NCI-H1694 treated with DMSO at 0.1 percent for 48 hours (cell line): ENCODE measurements at places on chromosomes 4 and X.
A peak's percentile ranks its signal among the peaks of the same experiment; 100 is the strongest.

DNA sequence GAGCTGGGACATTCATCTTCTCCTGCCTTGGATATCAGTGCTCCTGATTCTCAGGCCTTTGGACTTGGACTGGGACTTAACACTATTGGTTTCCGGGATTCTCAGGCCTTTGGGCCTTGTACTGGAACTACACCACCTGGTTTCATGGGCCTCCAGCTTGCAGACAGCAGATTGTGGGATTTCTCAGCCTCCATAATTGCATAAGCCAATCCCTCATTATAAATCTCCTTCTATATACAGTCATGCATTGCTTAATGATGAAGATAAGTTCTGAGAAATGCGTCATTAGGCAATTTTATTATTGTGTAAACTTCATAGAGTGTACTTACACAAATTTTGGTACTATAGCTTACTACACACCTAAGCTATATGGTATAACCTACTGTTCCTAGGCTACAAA, 8.9 kb upstream of the CCNG2 start:
- DNase-seq: no peak

GRCh38 chrX:431056-431455, 44.3 kb upstream of the PPP2R3B start:
- no peak for DNase-seq

GRCh38 chrX:1094566-1095333, 117.7 kb downstream of the CRLF2 start:
- no peak for DNase-seq

DNA sequence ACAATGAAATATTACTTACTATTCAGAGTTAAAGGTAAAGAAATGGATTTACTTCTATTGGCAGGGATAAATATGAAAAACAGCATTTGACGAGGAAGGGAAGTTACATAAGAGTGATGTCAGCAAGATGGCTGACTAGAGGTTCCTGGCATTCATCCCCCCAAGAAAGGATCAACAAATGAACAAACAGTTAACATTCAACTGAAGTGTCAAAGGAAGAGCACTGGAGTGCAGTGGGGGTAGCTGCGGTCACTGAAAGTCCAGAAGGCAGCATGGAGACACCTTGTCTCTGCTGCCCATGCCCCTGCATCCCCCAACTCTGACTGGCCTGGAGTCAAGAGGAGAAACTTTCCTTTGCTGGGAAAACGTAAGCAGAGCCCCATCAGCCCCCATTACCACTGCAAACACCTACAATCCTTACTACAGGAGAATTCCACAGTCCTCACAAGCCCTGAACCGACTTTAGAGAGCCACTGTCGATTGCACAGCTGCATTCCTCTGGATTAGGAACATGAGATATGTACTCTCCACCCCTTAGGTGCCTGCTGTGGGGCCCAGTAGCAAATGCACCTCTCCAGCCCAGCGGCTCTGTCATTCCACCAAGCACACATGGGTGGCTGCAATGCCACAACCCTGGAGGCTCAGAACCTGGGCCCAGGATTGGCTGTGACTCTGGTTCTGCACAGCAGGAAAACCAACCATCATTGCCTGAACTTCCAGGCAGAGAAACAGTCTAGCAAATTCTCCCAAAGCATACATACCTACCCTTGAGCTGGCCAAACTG, 79.5 kb downstream of the CBR4 start:
- no peak for DNase-seq

DNA sequence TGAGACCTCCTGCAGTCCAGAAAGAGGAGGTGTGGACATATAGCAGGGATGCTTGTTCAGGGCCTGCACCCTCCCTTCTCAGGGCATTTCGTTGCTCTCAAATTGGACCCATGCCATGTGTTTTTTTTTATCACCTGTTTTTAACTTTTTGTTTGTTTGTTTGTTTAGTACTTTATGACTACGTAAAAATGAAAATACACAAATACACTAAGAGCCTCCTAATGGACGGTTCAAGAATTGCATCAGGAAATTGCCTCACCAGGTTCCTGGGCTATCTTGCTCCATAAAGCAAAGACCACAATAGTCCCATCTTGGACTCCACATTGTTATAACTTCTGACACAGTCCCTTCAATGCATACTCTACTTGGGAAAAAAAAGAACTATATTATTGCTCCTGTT, 1685.9 kb upstream of the TENM3 start:
- DNase-seq: no peak

- no peak for DNase-seq
These were observed 12.2 kb upstream of the TRPC5 start for GRCh38 chrX:112094729-112095128.

DNA sequence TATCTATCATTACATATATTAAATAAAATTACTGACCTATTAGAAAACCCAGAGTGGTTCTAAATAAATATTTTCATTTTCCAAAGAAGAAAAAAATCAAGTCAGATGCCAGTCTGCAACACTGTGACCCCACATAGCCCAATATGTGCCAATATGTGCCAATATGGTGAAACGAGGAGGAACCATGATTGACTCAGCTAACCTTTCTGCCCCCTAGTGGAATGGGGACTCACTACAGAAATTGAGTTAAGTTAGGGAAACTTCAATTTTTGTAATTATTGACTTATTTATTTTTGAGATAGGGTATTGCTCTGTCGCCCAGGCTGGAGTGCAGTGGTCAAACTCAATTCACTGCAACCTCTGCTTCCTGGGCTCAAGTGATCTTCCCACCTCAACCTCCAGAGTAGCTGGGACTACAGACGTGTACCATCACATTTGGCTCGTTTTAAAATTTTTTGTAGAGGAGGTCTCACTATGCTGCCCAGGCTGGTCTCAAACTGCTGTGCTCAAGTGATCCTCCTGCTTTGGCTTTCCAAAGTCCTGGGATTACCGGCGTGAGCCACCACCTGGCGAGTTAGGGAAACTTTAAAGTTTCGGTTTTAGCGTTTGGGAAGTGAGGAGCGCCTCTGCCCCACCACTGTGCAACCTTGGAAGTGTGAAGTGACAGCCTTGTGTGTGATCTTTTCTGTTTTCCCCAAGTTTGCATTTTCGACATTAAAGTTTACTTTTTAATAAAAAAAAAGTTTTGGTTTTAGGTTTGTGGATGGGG, 116.8 kb upstream of the SHISA3 start:
- peak; percentile 16 for DNase-seq

GRCh38 chrX:1748408-1748807, 133.5 kb downstream of the ASMT start:
- DNase-seq: no peak
